ENCODE measurements at places on chromosomes 11 and 22. TPM values are rescaled to one million over a fixed set of nuclear protein-coding genes. Genes with fewer than 3 reads are reported as not detected.

The OR4C16 gene
- total RNA-seq, result not detected

The MRGPRE gene
- not detected for total RNA-seq

The KBTBD3 gene
- total RNA-seq, result 6.4 TPM

The KDM4E gene
- not detected for total RNA-seq

The LRP5 gene
- total RNA-seq, result 25.0 TPM

The DERL3 gene
- total RNA-seq, result 0.42 TPM

The BLID gene
- total RNA-seq, result not detected

The OR6T1 gene
- not detected for total RNA-seq

The ZP1 gene
- total RNA-seq, result 0.26 TPM

The IMMP1L gene
- 6.8 TPM for total RNA-seq

The STK33 gene
- 0.23 TPM for total RNA-seq

GRCh38 chr11:24064309-24064903 is 432.4 kb upstream of the LUZP2 start:
- no peak for DNase-seq

- DNase-seq, result no peak
These were observed 152.9 kb downstream of the SNX19 start for GRCh38 chr11:130763087-130763980.

GRCh38 chr11:47411884-47412746 is 3.7 kb downstream of the SLC39A13 start:
- DNase-seq, result no peak

DNA sequence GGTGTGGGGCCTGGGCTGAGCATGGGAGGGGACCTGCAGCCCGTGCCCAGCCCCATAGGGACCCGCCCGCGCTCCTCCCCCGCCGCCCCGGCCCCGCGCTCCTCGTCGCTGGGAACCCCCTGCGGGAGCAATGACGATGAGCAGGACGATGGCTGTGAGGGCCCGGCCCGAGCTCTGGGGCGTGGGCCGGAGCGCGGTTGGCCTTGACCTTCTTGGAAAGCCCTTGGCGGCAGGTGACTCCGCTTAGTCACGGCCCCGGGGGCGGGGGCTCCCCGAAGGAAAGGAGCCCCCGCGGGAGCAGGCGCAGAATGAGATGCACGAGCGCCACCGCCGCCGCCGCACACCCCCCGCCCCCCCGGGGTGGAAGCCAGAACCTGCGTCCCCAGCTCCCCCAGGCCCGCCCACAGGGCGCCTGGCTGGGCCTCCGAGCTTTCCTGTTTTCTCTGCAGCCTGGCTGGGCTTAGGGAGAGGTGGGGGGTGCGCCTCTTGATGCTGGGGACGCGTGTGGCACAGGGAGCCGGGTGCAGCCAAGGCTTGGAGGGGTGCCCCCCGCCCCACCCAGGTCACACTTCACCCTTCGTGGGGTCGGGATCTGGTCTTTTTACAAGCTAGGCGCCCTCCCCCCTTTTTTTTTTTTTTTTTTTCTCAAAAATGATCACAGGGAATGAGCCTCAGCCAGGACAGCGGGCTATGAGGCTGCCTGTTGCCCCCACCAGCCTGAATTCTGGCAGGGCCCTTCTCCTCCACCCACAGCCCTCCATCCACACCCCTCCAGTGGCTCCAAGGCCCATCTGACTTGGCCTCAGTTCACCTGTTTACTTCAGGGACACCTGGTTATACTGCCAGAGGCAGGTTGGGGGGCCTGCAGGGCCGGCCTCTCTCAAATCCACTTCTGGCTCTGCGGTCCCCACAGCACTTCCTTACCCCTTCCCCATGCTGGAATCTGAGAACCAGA is 17.9 kb downstream of the CRELD2 start:
- DNase-seq, result peak; percentile 90

- no peak for DNase-seq
These were observed 33.8 kb downstream of the PDGFD start for GRCh38 chr11:104130161-104130560.

- no peak for DNase-seq
These were observed 87.5 kb downstream of the RRM1 start for GRCh38 chr11:4181782-4182721.

DNA sequence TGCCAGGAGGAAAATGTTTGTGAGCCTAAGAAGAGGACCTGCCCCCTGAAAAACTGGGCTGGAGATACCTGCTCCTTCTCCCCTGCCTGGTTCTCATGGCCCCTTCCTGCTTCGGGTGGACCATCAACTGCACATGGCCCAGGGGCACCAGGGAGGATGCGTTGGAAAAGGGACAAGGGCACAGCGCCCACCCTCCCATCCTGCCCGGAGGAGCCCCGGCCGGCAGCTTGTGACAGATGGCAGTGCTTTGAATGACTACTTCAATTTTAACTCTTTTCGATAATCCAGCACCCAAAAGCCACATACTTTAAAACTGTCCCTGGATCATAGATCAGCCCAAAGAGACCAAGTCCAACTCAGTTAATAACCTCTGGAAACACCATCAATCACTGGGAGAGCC is 135.8 kb upstream of the NECTIN1 start:
- no peak for DNase-seq

GRCh38 chr11:47564933-47565339 is 463 bp upstream of the PTPMT1 start:
- DNase-seq, result no peak

GRCh38 chr22:41003066-41003465 is 51.9 kb downstream of the RBX1 start:
- no peak for DNase-seq

DNA sequence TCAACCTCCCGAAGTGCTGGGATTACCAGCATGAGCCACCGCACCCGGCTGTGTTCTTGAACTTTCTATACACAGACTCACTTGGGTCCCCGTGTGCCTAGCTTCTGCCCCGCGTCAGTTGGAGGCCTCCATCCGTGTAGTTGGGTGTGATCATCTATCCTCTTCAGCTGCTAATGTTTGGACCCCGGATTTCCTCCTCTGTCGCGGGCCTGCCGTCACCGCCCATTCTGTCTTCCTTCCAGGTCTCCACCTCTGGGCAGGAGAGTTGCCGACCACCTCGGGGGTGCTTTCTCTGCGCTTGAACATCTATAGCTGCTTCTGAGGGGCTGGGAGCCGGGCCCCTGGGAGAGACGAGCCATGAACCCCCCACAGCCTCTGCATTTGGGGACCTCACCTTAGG is 5.5 kb downstream of the CDC42EP1 start:
- DNase-seq, result no peak

DNA sequence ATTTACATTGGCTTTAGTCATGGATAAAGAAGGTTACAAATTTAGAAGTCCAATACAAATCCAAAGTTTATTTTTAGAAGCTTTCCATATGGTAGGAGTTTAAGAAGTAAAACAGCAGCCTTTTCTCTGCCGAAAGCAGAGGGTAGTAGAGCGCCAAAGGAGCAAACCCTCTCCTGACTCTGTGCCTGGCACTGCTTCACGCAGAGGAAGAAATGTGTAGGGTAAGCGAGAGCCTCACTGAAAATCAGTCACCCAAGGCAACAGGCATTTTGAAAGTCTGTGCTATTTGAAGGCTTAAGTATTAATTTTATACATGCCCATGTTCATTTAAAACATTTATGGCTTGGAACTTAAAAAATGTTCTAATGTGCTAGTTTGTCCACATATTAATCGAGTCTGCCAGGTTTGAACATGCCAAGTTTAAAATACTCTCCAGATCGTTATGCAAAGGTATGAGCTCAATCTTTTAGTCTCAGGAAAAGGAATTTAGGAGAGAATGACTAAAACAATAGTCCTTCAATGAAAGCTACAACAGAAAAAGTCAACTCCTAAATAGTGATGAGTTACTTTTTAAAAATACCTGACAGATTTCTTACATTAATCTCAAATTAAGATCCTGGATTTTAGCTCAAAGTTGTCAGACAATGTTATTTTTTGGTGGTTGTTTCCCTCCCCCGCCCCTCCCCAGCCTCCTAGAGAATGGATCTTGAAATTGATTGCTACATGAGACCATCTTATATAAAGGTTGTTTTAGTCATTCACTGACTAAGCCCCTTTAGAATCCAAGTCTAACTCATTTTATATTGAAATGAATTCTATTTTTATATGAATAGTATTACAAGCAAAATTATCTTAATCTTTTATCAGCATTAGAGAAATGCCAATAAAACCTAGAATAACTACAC is 38.7 kb downstream of the MRTFA start:
- DNase-seq, result no peak

GRCh38 chr22:22062306-22062793 is 79.8 kb upstream of the TOP3B start:
- no peak for DNase-seq

GRCh38 chr11:121466063-121466794 is 13.5 kb upstream of the SORL1-AS1 start:
- peak; percentile 91 for DNase-seq

DNA sequence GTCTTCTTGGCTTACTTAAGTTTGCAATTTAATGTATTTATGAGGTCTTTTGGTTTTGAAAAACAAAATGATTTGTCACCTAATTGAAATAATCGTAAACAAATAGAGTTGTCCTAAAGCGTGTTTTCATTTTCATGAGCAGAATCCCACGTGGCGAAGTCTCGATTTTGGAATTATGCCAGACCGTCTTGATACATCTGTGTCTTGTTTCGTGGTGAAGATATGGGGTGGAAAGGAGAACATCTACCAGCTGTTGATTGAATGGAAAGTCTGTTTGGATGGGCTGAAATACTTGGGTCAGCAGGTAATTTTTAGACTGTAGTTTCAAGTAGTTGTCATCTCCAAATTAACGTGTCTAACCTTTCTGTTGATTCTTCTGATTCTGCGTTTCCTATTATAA is 64.7 kb downstream of the UVRAG start:
- DNase-seq, result no peak

DNA sequence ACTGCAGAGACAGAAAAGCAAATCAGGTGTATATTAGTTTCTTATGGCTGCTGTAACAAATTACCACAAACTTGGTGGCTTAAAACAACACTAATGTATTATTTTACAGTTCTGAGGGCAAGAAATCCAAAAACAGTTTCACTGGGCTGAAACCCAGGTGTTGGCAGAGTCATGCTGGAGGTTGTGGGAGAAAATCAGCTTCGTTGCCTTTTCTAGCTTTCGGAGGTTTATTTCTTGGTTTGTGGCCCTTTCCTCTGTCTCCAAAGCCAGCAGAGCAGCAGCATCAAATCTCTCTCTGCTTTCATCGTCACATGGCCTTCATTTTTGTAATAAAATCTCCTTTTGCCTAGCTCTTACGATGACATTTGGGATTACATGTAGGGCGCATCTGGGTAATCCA is 33.0 kb upstream of the OR6M1 start:
- no peak for DNase-seq

DNA sequence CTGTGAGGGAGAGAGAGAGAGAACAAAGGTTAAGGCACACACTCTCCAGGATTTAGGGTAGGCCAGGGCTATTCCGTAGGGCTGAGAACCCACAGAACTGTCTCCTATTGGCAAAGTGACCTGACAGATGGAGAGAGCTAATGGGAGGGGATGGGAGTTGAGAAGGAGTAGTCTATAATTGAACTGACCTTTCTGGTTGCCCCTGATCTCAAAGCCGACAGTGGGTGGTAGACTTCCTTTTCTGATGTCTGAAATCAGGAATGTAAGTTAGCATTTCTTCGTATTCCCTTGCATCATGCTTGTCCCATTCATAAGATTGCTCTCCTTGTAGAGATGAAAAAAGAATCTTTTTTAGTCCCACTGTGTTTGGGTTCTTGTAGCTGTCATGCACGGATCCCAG is 210.1 kb downstream of the NTM start:
- peak; percentile 23 for DNase-seq

DNA sequence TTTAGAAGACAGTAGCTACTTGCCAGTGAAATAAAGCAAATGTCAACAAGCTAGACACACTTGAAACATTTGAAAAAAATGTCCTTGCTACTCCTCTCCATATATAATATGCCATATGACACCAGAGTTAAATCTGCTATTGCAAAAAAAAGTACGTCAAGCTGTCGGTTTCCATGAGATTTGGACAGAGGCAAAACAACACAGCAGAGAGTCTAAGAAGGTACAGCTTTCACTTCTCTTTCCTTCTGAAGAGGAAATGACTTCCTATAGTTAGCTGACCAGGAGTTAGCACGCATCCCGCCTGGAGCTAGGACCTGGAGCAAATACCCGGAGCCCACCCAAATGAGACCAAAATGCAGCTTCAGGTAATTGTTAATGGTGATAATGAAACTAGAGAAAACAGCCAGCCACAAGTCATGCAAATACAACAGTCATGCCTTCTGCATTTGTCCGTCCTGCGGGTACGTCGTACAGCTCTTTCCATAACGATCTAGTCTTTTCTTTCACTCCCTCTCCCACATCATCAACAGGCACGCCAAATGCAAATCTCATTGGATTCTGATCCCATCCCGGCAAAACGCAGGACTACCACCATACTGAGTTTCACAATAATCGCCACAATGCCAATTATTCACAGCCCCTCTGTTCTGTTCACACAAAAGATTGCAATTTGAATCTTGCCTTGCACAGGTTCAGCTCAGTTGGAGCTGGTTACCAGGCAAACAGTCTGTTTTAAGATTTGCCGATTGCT is 395.0 kb upstream of the CCDC90B start:
- no peak for DNase-seq

GRCh38 chr11:128551611-128552335 is 35.6 kb downstream of the ETS1 start:
- DNase-seq, result no peak

DNA sequence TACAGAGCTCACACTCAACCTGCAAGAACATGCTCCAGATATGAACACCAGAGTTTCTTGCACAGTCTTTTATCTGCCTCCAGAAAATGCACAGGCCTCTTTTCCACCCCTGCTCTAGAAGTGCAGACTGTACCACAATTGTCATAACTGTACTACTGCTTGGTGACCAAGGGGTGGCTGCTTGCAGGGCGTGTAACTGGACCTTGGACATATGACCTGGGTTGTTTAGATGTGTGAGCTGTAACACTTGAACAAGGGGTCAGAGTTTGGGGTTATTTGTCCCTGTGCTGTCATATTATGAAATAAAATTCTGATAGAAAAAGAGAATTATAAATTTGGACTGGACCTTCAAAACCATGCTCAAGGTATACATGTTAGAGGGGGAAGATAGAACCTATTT is 1185.5 kb downstream of the FAM181B start:
- DNase-seq, result no peak

- DNase-seq, result no peak
These were observed 194 bp downstream of the SF1 start for GRCh38 chr11:64778223-64778472.

DNA sequence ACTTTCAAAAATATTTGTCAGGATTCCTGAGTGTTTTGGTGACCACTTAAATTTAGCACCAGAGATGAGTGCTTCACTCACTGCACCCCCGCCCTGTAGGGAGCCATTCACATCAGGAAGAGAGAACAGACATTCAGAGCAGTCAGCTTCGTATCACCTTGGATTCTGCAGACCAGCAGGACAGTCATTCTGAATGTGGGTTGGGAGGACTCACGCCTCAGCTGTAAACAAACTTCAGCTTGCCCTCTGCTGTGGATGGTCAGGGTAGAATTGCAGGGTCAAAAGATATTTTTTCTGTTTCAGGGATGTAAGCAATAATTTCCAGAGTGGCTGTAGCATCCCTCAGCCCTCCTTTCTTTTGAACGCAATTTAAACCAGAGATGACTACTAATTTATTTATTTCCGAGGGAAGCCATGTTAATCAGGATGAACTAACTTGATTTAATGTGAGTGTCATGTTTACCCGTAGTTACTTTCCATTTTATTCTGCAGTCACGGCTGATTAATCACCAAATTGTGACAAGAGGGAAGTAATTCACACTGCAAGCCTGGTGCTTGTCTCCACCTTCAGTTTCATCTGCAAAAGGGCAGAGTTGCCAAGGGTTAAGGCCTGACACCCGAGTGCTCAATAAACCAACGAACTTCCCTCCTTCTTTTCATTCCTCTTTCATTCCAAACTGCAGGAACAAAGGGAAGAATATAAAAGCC is 174.2 kb upstream of the DDI1 start:
- no peak for DNase-seq

- DNase-seq, result no peak
These were observed 42.0 kb upstream of the TTC36 start for GRCh38 chr11:118485273-118485672.

GRCh38 chr11:14539982-14540421 is 19.8 kb upstream of the PSMA1 start:
- DNase-seq, result no peak
